ENCODE measurements at places on chromosomes 13 and 19.

DNA sequence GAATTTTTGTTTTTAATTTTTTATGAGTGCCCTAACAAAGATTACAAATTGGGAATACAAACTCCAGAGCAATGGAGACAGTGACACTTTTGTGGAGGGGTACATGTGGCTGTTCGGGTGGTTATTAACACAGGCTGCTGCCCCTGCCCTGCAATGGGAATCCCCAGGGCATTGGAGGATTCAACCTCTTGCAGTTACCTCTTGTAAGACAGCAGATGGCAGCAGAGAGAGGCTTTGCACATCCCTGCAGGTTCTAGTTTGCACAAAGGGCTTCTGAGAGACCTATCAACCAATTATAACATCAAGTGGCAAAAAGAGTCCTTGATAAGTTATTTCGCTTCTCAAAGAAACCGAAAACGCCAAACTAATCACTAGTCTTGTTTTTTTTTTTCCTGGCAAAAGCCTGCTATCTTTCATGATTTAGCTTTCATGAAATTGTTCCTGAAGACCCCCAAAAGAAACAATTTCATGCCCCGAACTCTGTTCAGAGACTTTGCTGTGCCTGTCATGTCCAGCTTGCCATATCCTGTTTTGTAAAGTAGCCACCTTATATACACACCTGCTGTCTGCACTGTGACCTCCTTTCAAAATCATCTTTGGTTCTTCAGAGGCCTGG is 10.4 kb downstream of the GJB2 start:
- no peak for DNase-seq

DNA sequence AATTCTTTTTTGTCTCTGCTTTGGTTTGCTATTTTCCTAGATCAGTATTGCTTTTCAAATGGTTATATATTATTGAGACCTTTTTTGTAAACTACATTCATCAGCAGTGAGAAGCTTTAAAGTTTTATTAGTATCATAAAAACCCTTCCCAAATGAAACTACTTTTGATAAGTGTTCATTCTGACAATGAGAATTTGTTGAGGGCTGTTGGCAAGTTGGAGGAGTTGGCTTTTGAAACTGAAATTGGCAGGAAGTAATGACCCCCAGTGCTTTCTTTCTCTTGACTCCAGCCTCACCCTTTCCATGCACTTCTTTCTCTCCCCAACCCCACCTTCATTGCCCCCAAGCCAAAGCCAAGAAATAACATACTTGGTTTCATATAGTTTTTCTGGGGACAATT is 113.8 kb downstream of the ZIC5 start:
- DNase-seq: no peak

DNA sequence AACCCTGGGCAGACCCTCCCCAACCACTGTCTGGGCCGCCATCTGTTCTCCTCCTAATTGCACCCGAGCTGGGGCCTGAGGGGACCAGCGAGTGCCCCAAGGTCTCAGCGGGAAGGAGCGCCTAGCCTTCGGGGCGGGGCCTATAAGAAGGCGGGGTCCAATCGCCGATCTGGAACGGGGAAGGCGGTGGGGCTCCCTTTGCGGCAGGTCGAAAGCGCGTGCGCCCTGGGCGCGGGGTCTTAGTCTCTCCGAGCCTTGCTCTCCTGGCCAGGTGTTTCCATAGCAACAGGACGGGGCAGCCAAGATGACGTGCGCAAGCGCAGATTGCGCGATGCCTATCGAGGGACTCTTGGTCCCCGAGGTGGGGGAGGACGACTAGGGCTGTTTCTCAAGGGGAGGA is 2.8 kb downstream of the MAST1 start:
- no peak for DNase-seq

- DNase-seq: no peak
Measured at GRCh38 chr19:19562665-19563347, 24.7 kb downstream of the CILP2 start.

GRCh38 chr19:47100290-47100689 is 13.3 kb downstream of the ZC3H4 start:
- no peak for DNase-seq
